Substantia nigra (tissue), 51 donors: ENCODE measurements at places on chromosomes 16 and 17.

GRCh38 chr17:77214743-77215142 lies 74.0 kb downstream of the SEC14L1 start:
- DNase-seq = peak; percentile 28

DNA sequence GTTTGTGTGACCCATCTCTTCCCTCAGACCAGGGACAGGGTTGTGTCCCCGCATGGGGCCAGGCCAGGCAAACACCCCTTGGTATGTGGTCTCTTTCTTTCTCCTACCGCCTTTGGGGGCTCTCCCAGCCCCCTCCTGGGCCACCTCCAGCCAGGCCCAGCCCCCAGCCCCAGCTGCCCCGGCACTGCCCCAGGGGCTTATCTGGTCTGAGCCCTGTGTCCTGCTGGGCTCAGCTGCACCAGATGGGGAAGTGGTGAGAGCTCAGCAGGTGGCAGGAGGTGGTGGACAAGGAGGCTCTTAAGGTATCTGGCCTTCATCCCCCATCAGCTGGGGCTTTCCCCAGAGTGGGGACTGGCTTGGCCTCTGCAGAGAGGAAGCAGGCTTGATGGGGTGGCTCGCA lies 8.7 kb downstream of the ADAM11 start:
- no peak for DNase-seq

DNA sequence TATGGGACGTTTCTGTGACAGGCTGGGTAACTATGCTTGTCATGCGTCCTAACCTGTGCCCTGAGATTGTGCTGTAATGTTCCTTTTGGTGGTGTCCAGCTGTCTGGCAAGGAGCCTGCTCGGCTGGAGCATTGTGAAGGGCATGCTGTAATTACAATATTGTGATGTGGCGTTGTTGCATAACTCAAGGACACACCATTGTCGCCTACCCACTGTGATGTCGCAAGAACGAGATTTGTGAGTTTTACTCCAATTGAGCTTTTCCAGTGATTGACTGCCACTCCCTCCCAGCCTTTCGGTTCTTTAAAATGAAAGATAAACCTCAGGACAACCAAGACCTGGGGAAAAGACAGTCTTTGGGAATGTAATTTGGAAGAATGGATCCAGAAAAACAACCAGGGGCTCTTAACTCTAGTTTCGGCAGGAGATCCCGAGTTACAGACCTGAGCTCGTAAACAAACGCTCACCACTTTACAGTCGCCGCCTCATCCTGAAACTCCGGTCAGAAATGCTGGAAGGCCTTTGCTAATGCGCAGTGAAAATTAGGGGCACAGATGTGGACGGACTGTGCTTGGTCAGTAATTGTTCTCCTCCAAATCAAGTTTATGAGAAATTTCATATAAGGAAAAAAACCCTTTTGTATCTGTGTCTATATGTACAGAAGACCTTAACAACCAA lies 1.3 kb downstream of the ZNF750 start:
- no peak for DNase-seq

DNA sequence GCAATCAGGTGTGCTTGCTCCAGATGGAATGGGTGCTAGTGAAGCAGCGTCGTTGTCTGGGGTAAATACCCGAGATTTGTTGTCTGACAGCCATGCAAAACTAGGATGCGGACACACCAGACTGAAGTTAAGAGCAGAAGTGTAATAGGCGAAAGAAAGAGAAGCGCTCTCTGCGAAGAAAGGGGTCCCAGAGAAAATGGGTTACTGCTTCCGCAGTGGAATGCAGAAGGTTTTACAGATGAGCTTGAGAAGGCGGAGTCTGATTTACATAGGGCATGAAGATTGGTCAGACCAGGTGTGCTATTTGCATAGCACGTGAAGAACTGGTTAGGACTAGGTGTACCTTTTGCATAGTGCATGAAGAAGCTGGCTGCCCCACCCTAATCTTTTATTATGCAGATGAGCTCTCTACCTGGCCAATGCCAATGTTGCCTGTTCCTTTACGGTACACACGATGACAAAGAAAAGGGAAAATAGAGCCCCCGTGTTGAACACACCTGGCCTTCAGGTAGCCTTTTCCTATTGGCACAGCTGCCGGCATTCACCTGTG lies 32.0 kb upstream of the SNN start:
- DNase-seq = no peak

- DNase-seq = no peak
These were observed 9.4 kb downstream of the OR4D2 start for GRCh38 chr17:58176200-58176599.

DNA sequence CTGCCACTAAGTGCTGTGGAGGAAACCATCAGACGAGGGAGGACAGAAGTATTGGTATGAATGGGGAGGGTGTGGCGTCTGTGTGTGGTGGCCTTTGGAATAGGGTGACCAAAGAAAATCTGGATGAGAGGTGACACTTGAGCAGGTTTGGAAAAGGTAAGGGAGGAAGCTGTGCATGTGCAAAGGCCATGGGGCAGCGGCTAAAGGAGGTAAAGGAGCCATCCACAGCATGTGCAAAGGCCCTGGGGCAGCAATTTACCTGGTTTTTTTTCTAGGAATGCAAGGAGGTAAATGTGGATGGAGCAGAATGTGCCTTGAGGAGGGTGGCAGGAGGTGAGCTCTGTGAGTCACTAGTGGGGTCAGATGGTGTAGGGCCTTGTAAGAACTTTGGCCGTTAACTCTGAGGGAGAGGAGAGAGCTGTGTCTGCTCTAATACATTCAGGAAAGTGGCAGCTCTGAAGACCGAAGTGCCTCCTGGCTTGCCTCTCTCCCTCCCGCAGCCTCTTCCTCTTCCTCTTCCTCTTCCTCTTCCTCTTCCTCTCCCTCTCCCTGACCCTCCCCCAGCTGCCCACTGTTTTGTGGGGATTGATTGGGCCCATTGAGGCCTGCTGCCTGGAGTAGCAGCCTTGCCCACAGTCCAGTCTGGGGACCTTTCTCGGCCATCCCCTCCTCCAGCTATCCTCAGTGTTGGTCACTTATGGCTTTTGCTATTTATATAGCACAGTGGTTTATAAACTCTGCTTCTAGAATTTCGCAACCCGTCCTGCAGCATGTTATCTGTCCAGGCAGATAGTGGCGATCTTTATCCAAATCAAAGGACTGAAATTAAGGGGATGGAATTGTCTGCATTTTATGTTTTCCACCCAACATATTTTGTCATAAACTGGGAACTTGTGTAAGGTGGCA lies 38.7 kb downstream of the CMIP start:
- DNase-seq = no peak

- no peak for DNase-seq
These were observed 15.2 kb downstream of the ZFHX3 start for GRCh38 chr16:73032541-73033270.

- no peak for DNase-seq
These were observed 4.7 kb upstream of the GRIN2C start for GRCh38 chr17:74864297-74864865.

DNA sequence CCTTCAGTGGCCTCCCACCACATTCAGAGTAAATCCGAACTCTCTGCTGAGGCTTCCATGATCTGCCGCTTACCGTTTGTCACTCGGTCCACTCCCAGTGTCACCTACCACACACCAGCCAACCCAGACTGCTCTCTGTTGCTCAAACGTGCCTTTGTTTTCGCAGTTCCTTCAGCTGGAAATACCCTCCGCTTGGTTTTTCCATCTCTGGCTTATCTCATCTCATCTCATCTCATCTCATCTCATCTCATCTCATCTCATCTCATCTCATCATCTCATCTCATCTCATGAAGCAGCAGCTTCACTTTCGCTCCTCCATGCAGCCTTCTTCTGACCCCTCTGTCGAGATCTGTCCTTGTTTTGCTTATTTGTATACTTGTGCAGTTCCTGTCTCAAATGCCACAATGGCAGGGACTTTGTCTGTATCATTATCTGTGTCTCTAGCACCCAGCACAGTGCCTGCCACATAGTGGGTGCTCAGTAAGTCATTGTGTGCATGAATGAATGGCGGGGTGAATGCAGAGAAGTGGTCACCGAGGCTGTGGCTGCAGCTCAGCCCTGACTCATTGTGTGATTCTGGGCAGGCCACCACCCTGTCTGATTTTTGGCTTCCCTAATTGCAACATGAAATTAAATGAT lies 3.8 kb upstream of the SNX20 start:
- DNase-seq = no peak

DNA sequence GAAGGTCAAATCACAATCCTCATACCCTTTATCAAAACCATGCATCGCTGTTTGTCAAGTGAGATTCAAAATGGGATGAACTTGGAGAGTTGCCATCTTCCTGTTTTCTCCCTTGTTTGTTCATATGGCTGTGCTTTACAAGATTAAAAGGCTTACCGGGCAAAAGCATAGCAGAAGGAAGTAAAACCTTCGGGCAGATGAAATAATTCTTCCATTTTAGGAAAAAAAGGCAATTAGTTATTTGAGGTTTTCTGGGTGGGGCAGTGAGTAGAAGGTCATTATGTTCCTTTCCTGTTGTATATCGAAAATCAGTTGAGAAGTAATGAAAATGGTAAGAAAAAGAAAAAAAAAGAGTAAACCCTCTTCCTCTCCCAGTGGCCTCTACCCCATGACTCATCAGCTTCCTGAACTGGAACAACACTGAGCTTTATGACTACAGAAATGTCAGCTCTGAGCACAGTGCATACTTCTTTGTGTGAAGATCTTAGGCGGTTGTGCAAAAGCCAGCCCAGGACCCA lies 369.2 kb downstream of the CDH13 start:
- no peak for DNase-seq

GRCh38 chr17:56896968-56897359 lies 16.9 kb downstream of the TRIM25 start:
- DNase-seq = no peak

DNA sequence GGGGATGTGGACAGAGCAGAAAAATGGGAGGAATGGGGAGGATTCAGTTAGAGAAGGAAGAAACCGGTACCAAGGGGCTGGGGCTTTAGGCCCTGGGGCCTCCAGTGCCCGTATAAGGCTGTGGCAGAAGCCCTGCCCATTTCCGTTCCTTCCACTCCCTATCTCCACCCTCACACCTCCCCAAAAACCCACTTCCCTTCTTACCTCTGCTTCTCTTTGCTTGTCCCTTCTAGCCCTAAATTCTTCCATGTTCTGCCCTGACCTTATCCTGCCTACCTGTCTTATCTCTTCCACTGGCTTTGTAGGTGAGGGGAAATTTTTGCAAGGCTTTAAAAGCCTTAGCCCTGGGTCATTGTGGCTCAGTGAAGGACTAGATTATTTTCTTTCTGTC lies 4.1 kb downstream of the RNF167 start:
- no peak for DNase-seq

DNA sequence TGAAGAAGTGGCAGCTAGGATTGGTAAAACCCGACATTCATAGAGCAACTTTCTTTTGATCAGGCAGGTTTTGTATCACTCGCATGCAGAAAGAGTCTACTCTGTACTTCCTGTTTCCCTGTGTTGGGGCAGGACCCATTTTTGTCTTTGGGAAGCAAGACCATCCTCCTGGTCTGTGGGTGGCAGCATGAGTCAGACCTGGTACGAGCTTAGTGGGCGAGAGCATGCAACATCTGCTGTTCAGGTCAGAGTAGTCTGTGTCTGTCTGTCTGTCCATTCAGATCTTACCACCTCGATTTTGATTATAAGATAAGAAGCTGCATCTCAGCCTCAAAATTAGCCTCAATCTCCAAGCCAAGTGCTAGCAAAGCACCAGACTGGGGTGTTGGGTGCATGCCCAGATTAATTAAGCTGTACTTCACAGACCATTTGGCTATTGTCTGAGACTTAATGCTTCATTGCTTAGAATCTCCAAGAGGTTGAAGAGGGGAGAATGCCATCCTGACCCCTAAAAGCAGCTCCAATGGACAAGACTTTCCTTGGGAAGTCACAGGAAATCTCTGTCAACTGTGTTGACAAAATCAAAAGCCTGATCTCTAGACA lies 110.9 kb downstream of the XYLT1 start:
- DNase-seq = no peak

DNA sequence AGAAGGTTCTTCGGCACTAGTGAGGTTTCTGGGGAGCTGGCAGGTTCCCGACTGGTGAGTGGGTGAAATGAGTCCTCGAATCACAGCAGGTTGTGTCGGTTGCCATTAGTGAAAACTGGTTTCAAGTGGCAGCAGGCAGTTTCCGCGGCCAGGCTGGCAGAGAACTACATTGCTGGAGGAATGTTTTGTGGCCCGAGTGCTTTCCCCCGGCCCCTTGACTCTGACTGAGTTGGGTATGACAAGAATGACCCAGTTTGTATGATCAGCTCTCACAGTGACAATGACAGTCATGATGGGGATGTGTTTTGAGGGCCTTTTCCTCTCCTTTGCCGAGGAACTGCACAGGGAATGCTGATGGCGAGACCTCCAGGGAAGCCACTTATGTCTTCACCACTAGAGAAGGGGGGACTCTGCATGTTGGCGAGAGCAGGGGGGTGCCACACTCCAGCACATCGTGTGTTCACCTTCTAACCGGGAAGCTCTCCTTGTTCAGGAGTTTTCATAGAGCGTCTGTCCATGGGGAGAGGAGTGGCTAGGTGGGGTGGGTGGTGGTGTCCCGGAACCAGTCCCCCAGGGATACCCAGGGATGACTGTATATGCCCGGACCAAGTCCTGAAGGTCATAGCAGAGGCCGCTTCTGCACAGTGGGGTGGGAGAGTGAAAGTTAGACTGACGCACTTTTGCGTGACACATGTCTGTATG lies 206.0 kb upstream of the CHMP6 start:
- no peak for DNase-seq

- DNase-seq = no peak
These were observed 15.0 kb upstream of the MPHOSPH6 start for GRCh38 chr16:82185012-82185411.

GRCh38 chr17:33210285-33210684 lies 82.8 kb downstream of the ASIC2 start:
- DNase-seq = no peak

DNA sequence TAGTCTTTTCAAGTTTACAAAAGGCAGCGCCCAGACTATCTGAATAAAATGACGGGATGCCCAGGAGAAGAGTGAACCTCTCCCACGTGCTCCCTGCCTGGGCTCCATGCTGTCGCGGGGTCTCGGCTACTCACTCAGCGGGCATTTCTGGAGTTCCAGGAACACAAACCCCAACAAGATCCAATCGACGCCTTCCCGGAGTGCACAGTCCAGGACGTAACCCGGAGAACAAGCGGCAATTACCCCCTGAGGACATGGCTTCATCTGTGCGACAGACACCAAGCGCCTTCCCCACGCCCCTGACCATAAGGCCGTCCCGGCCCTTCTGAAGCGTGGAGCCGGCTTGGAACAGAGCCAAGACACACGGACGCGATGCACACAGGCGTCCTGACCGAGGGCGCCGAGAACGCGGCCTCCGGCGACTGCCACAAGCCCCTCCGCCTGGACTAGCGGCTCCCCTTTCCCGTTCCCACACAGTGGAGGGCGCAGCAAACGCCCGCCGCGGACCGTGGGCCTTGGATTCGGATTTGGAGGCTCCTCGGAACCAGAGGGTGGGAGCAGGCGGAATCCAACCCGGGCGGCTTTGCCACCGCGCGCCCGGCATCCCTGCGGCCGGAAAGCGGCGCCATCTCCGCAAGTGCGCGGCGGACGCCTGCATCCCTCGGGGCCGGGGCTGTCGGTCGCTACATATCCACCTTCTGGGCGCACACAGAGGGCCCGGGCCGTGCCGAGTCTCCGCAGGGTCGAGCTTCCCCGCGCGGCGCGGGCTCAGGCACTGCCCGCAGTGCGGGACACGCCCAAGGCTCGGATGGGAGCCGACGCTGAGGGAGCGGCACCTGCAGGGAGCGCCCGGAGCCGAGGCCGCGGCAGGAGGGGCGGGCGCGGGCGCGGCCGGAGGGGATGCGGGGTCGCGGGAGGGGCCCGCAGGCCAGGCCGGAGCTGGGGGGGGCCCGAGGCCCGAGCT lies 725 bp downstream of the ABCA3 start:
- peak; percentile 56 for DNase-seq
